ENCODE measurements at places on chromosomes 6 and 20. TPM values are rescaled to one million over a fixed set of nuclear protein-coding genes. Genes with fewer than 3 reads are reported as not detected.

The PABPC1L gene
- total RNA-seq: 13.6 TPM

The LAMA4 gene
- total RNA-seq: 840 TPM

The IFT52 gene
- total RNA-seq: 50.6 TPM

The RBL1 gene
- 4.3 TPM for total RNA-seq

The LY6G6C gene
- total RNA-seq: not detected

The MICB gene
- total RNA-seq: 14.5 TPM

The PSMB8 gene
- 67.0 TPM for total RNA-seq

The POU5F1 gene
- not detected for total RNA-seq

The LINC00237 gene
- total RNA-seq: not detected

The IL17A gene
- total RNA-seq: not detected

The ZSCAN16 gene
- 4.3 TPM for total RNA-seq

The ATP6V1G2 gene
- 0.18 TPM for total RNA-seq

The HFE gene
- total RNA-seq: 3.4 TPM

The PLCB4 gene
- 5.9 TPM for total RNA-seq

The OR2J3 gene
- not detected for total RNA-seq

The SLC17A3 gene
- total RNA-seq: not detected

The CSNK2A1 gene
- total RNA-seq: 115 TPM

The RNF144B gene
- 30.3 TPM for total RNA-seq

The RBPJL gene
- not detected for total RNA-seq

The NHLRC1 gene
- 3.8 TPM for total RNA-seq

The CDH4 gene
- 11.9 TPM for total RNA-seq

The FLRT3 gene
- 5.3 TPM for total RNA-seq

The RFX6 gene
- total RNA-seq: not detected

The KCNK5 gene
- not detected for total RNA-seq

The CYB5R4 gene
- total RNA-seq: 9.3 TPM

The PXDC1 gene
- 153 TPM for total RNA-seq

The BPIFB1 gene
- not detected for total RNA-seq

The PHACTR1 gene
- 17.0 TPM for total RNA-seq

The MYL9 gene
- 91.8 TPM for total RNA-seq

The HLA-DMB gene
- 1.8 TPM for total RNA-seq

The HUS1B gene
- 0.99 TPM for total RNA-seq

The GNMT gene
- not detected for total RNA-seq

The NFATC2 gene
- total RNA-seq: 10.1 TPM

The EYA2 gene
- total RNA-seq: not detected

The SLC22A16 gene
- not detected for total RNA-seq

Data from glomerular endothelial cell (primary cell).